Stimulated activated CD4-positive, alpha-beta T cell treated with anti-CD3 and anti-CD28 coated beads, Interleukin-15, amount 100 ng/mL, for 1 hour (primary cell): ENCODE measurements at places on chromosomes 13 and 19.

DNA sequence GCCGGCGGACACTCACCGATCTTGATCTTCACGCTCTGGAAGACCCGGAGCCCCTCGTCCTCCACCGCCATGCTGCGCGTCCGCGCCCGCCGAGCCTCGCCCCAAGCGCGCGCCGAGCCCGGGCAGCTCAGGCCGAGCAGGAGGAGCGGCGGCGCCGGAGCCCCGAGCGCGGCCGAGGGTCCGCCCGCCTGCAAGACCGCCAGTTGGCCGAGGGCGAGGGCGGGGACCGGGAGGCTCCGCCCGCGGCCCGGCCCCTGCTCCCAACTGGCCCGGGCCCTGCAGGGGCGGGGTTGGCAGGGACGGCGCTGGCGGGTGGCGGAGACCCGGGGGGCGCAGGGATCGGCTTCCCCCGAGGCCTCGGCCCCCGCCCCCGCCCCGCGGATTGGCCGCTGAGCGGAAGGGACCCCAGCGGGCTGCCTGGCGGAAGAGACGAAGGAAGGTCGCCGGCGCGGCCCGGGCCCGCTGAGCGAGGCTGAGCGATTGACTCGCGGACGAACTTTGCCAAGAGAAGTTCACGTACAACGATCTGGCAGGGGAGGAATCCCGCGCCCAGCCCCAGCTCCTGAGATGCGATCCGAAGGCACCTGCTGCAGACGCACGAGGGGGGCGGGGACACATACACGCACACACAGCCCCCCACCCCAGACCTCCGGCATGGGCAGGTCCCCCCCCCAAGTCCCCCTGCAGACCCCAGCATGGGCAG is at the start of gene RASA3:
Gene RASA3 (minus strand): TSS at position 205 of the 703 bp plus-strand sequence. CDS start 134 bp downstream, at position 71.
- no peak for DNase-seq

DNA sequence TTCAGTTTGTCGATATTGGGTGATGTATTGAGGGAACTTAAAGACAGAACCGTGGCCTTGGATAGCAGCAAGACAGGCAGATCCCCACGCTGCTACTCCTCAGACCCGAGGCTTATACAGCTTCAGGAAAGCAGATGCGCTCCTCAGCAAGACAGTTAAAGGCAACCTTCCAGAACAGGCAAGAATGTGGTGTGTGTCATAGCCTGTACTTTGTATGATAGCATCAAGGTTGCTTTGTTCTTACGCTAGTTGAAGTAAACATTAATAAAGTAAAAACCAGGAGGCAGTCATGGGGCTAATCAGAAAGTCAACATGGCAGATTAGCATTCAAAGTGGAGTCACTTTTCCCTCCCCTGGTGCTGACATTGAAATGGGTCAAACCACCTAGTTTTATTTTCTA is 473.2 kb downstream of the DCT start:
- no peak for DNase-seq

GRCh38 chr19:19627621-19628500 is at the start of gene LPAR2:
Gene LPAR2 (minus strand): TSS chr19:19628220. CDS start chr19:19627275, 945 bp downstream.
- peak; percentile 64 for DNase-seq

DNA sequence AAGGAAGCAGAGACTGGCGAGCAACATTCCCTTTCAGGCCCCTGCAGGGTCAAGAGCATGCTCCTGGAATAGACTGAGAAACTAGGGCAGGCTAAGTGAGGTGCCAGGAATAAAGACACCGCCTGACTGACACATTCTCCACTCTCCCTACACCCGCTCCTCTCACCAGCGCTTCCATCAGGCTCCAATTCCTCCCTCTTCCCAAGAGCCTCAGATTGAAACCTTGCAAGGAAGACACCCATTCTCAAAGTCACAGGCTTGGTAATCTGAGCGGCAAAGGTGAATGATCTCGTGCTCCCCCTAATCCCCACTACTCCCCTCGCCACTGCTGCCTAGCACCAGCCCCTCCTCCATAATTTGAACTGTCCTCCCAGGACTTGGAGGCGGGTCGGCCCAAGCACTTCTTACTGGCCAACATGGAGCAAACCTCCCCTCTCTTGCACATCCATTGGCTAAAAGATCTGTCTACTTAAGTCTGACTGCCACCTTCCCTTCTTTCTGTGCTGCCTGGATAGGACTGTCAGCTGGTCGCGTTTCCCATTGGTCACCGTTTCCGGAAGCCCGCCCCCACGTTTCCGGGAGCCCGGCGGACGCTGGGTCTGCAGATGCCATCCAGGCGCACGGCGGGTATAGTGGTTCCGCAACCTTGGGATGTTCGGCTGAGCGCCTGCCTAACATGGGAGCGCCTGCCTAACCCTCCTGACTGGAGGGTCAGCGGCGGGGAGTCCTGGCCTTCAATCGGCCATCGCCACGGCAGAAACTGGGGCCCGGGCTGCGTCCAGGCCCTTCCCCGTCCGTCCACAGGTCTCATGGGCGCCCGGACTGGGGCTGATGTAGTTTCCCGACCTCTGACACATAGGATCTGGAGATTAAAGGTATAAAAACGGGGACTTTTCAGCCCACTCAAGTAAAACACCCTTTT is 33.6 kb downstream of the ZNF383 start:
- DNase-seq, result no peak

DNA sequence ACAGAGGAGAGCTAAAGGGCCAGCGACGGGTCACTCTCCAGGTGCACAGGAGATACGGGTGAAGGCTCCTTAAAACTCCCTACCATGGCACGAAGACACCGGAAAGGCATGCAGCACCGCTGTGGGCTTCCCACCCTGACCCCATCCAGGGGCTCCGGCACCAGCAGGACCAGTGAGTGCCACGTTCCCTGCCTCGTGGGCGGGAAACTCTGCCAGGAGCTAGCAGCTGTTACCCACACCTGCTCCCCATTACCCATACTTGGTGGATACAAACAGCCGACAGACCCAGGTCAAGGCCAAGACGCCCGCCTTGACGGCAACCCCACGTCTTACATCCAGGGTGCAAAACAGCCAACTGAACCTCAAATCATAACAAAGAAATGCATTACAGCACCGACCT is 56.7 kb downstream of the GNG7 start:
- DNase-seq, result no peak

DNA sequence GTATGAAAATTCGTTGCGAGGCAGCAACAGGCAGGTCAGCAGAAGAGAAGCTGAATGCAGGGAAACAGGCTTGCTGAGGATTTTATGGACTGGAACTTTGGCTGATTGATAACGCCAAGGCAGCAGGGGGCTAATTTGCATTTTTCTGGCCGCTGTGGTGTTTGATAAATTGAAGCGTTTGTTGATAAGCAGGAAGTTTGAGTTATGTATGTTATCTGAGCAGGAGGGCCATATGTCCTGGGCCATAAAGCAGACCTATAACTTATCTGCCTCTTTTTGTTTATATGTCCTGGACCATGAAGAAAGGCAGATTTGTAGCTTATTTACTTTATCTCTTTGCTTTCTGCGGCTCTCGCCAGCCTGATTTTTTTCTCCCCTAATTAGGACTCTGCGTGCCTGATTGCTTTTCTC is 65.9 kb downstream of the ZNF627 start:
- no peak for DNase-seq
